Endothelial cell of coronary artery (primary cell): ENCODE measurements at places on chromosomes 2 and 18. TPM values are rescaled to one million over a fixed set of nuclear protein-coding genes. Genes with fewer than 3 reads are reported as not detected.

The AUP1 gene
- total RNA-seq = 91.2 and 104 TPM in 2 replicates

The KANSL1L gene
- total RNA-seq = 9.7 and 13.6 TPM in 2 replicates

The IMPA2 gene
- 7.1 and 8.2 TPM in 2 replicates for total RNA-seq

The LBH gene
- total RNA-seq = 1.3 and 7.4 TPM in 2 replicates

The CCDC85A gene
- total RNA-seq = 11.2 and 24.1 TPM in 2 replicates

The ACMSD gene
- total RNA-seq = not detected in 2 replicates

The SERPINB4 gene
- not detected in 2 replicates for total RNA-seq

The RBFA gene
- total RNA-seq = 33.3 and 34.3 TPM in 2 replicates

The PROKR1 gene
- not detected in 2 replicates for total RNA-seq

The DAW1 gene
- total RNA-seq = 6.6 and 15.2 TPM in 2 replicates

The RGPD3 gene
- total RNA-seq = 0.09 and 0.19 TPM in 2 replicates

The MDH1B gene
- total RNA-seq = 0.28 and 0.72 TPM in 2 replicates

The PRPF40A gene
- 115 and 145 TPM in 2 replicates for total RNA-seq

The LRRTM4 gene
- under 0.01 TPM in 1 of 2 replicates, not detected in the other for total RNA-seq

The PDE1A gene
- under 0.01 and 2.4 TPM in 2 replicates for total RNA-seq

The CREG2 gene
- under 0.01 and 0.72 TPM in 2 replicates for total RNA-seq

The DYNAP gene
- total RNA-seq = not detected in 2 replicates

The L3MBTL4 gene
- total RNA-seq = not detected in 2 replicates

The RAB6C gene
- under 0.01 TPM in 1 of 2 replicates, not detected in the other for total RNA-seq
